ENCODE measurements at places on chromosomes 7 and 10.

- DNase-seq: no peak
Observed at GRCh38 chr10:29725133-29725720, 90.5 kb upstream of the SVIL start.

DNA sequence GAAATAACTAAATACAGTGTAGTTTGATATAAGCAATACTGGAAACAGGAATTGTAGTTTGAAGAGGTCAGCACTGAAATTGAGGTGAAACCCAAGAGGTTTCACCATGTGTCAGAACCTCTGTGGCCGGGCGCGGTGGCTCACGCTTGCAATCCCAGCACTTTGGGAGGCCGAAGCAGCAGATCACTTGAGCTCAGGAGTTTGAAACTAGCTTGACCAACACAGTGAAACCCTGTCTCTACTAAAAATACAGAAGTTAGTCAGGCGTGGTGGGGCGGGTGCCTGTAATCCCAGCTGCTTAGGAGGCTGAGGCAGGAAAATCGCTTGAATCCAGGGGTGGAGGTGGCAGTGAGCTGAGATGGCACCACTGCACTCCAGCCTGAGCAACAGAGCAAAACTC lies 13.7 kb downstream of the AHCYL2 start:
- DNase-seq: no peak

DNA sequence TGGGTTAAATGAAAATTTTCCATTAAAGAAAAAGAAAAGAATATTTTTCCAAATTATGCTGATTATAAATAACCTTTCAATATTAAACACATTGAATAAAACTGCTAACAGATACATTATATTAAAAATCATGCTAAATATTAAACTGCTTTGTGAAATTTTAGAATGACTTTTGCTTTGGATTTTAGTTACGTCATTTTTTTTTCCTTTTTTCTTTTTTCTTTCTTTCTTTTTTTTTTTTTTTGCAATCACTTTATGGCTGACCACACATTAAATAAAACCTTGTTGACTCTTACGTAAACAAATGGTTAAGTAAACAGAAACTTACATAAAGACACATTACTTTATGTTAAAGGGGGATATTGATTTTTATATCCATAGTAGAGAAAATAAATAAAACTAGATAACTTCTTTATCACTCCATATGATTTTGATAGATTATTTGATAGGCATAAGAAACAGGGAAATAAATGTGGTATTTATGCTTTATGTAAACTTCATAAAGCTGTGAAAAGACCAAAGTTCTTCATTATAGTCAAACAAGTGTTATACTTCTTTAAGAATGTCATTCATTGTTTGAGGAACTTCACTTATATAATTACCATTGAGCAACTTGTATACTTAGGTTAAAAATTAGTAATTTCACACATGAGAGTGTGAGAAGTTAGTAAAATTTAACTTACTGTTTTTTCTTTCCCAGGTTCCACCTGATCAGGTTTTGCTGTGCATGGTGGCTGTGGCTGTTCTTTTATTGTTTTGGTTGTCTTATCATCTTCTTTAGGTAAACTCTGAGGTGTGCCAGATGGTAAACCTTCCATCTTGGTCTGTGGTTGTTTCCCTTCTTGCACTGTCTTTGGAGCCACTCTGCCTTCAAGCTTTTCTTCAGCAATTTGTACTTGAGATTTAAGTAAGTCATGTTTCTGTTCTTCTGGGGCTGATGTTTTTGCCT lies 197.3 kb downstream of the PCLO start:
- DNase-seq: no peak

DNA sequence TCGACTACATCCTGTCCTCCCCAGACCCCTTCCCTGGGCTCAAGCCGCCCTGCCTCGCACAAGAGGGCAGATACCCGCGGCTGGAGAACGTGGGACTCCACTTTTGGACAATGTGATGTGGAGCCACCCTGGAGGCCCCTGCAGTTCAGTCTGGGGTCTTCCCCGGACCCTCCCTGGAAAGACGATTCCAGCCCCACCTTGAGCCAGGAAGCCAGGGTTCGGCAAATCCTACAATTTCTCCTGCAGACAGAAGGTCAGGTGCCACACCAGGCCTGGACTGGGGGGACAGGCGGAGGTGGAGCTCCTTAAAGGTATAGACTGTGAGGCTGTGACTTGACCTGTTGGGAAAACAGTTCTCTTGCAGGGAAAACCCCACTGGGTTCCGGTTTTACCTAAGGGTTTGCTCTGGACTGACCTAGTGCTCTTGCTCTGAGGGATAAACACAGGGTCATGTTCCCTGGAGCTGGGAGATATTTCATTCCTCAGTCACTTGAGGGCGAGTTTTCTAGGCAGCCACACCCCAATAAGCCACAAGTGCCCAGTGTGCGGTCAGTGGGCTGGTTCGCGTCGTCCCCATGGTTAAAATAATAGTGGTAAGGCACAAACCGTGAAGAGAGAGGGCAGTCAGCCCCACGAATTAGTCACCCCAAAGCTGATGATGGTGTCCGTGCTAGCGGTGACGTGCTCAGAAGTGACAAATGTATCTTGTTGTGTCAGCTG lies 1.6 kb downstream of the FOXL3 start:
- DNase-seq: no peak

- DNase-seq: no peak
Observed at GRCh38 chr7:30612658-30613265, 18.1 kb downstream of the GARS1 start.

- no peak for DNase-seq
Observed at GRCh38 chr10:88763441-88763840, 3.6 kb downstream of the LIPN start.
